ENCODE measurements at places on chromosomes 7 and 10.

- no peak for DNase-seq
These were observed 49.7 kb upstream of the HECTD2 start for GRCh38 chr10:91360461-91360860.

- DNase-seq: no peak
These were observed 40.6 kb downstream of the LRRC17 start for GRCh38 chr7:102953406-102953805.

- DNase-seq: no peak
These were observed 95.3 kb downstream of the KAT6B start for GRCh38 chr10:74921744-74922143.

DNA sequence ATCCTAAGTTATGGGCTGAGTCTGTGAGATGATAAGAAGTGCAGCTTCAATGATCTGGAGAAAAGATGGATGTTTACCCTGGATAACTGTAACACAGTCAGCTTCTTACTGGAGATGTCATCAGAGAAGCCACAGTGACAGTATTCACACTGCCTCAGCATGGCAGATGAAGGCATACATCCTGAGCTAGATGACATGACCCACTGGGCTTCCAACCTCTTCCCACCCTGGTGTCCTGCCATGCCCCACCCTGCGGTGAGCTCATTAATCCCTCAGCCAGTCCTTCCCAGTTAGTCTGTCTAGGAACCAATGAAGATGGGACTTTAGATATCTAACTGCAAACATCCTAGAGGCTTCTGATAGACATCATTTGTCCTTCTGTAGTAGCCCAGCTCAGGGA is 213.8 kb downstream of the TAX1BP1 start:
- DNase-seq: no peak

DNA sequence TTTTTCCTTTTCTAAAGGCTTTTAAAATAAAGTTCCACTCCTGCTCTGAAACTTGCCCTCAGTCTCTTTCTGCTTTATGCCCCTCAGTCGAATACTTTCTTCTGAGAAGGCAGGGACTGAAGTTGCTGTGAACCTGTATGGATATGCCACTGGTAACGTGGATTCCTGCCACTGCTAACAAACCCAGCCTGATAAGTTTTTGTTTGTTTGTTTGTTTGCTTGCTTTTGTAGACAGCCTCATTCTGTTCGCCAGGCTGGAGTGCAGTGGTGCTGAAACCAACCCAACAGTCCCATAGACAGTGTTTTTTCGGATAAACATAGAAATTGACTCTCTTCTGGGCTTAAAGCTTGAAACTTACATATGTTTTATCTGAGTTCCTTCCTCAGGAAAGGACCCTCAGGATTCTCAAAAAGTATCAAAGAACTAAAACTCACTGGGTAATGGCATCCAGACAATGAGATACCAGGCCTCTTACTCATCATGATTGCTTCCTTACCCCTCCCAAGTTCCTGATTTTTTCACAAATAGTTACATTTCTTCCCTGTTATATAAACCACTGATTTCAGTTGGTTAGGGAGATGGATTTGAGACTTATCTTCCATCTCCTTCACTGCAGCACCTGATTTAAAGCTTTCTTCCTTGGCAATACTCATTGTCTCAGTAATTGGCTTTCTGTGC is 273.6 kb downstream of the SDHAF3 start:
- no peak for DNase-seq

DNA sequence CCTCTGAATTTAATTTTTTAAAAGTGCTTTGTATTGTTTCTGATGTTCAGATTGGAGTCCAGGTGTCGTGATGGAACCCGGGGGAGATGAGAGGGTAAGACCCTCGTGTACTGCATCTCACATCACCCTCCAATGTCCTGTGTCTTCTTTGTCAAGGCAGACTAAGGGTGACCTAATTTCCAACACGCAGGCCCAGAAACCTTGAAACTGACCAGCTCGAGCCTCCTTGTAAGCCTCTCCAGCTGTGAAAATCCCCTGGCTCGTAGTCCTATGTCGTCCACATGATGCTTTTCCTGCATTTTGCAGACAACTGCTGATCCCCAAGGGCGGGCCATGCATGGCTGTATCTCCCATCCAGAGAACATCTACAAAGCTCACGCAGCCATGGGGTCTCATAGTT is 220.2 kb downstream of the ARHGAP12 start:
- DNase-seq: no peak

- DNase-seq: no peak
These were observed 231.1 kb downstream of the GFRA1 start for GRCh38 chr10:116041948-116042347.

- DNase-seq: no peak
These were observed 47.5 kb downstream of the ACSM6 start for GRCh38 chr10:95241533-95241932.

GRCh38 chr10:5953676-5954075 is 23.7 kb downstream of the IL15RA start:
- DNase-seq: no peak

- DNase-seq: no peak
These were observed 64.7 kb upstream of the CTBP2 start for GRCh38 chr10:125225051-125225450.

GRCh38 chr7:120273476-120273975 is 551 bp downstream of the KCND2 start:
- DNase-seq: no peak

GRCh38 chr7:143431109-143431508 is 12.1 kb upstream of the TAS2R60 start:
- DNase-seq: no peak

DNA sequence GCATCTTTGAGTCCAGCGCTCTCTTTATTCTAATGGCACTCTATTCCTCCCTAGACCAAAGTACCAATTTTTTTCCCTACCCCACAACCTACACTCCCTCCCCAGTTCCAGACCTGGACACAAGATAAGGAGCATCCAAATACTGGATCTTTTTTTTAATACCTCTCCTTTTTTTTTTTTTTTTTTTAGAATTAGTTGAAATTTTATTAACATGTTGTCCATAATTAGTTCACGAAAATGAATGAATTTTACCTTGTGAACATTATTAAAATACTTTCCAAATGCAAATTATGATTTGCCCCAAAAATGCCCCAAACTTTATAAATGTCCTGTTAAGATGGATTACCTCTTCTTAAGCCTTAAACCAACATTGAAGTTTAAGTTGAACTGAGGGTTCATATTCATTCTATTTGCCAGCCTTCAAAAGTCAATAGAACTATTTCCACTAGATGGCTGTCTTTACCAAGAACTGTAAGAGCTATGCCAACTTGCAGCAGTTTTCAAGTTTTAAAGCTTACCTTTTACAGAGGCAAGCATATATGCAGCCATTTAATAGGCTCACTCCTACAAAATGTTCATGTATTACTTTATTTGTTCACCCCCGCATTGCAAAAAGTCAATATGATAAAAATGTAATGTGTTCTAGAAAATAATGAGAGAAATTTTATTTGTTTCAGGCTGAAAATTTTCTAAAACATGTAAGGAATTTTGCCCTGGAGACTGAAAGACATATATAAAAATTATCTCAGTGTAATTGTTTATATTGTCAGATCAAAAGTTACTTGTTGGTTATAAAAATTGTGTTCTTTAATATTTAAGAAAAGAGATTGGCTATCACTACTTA is 39.7 kb upstream of the TNKS2 start:
- peak; percentile 65 for DNase-seq

DNA sequence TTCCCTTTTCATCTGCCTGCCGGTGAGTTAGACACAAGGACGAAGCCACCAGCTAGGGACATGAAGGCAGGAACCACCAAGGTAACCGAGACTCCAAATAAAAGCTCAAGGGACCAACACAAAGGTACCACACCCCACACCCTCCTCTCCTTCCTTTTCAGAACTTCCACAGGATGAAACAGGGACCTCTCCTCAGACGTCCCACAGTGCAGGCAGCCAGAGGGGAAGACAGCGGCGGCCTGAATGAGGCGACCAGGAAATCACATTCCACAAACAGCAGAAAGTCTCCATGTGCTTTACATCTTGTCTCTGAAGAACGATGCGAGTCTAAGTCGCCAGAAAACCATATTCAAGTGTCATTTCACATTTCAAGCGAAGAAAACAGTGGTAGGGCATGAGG is 97.8 kb downstream of the DIP2C start:
- no peak for DNase-seq

- DNase-seq: no peak
These were observed 8.1 kb downstream of the CNPY1 start for GRCh38 chr7:155538293-155538692.

DNA sequence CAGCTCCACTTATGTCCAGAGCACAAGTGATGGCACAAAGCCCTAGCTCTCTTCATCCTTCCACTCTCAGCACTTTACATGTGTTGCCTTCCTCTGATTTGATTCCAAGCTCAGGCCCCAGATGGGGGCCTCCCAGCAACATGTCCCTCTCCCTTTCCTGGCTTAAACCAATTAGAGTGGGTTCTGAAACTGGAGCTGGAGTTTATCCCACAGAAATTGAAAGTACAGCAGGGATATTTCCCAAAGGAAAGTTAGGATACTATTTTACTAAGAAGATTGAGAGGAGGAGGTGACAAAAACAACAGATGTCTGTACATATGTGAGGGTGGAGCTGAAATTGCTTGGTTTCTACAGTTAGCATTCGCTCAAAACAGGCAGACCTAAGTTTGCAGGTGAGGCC is 724.6 kb downstream of the AUTS2 start:
- DNase-seq: no peak

- DNase-seq: no peak
These were observed 30.6 kb downstream of the KMT2E start for GRCh38 chr7:105044449-105045070.

GRCh38 chr7:37915438-37915837 is 1.2 kb downstream of the SFRP4 start:
- no peak for DNase-seq

DNA sequence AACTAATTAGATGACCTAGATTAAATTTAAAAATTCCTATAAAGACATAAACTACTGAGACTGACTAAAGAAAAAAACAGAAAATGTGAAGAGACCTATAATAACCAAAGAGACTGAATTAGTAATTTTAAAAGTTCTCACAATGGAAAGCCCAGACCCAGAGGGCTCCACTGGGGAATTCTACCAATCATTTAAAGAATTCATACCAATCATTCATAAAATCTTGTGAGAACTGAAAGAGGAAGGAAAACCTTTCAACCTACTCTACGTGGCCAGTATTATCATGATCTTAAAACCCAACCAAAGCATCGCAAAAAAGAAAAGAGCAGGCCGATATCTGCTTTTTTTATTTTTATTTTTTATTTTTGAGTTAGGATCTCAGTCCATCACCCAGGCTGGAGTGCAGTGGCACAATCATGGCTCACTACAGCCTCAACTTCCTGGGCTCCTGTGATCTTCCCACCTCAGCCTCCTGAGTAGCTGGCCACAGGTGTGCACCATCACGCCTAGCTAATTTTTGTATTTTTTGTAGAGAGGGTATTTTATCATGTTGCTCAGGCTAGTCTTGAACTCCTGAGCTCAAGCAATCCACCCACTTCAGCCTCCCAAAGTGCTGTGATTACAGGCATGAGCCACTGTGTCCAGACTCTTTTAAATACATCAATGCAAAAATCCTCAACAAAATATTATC is 48.6 kb downstream of the DGKI start:
- DNase-seq: no peak

DNA sequence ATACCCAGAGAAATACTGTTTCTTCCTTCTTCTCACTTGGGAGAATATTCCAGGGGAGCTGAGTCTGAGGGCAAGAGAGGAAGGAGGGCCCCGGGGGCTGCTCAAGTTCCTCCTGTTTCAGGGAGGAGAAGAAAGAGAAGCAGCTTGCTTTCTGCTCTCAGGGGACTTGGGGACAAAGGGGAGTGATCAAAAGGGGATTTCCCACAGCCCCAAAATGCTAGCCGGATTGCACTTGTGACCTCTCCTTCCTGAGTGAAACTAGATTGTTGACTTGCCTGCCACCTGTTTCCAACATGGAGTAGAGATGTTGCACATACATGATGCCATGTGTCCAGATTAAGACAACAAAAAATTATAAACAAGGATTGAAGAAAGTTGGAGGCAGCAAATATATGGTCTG is 28.7 kb upstream of the PDCD4 start:
- peak; percentile 70 for DNase-seq

DNA sequence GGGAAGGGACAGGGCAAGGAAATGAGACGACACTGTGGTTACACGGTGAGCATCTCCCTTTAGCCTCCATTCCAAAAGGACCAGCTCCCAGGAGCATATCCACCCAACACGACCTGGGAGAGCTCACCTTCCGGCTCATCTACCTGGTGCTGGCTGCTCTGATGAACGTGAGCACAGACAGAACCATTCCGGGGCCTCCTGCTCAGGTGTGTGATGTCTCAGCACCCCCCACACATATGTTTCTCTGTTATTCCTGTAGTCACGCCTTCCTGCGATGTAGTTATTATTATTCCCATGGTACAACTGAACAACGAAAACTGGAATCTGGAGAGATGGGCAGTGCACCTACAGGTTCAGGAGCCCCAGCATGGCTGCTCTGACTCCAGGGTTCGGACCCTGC is 20.5 kb upstream of the GPR26 start:
- DNase-seq: no peak

DNA sequence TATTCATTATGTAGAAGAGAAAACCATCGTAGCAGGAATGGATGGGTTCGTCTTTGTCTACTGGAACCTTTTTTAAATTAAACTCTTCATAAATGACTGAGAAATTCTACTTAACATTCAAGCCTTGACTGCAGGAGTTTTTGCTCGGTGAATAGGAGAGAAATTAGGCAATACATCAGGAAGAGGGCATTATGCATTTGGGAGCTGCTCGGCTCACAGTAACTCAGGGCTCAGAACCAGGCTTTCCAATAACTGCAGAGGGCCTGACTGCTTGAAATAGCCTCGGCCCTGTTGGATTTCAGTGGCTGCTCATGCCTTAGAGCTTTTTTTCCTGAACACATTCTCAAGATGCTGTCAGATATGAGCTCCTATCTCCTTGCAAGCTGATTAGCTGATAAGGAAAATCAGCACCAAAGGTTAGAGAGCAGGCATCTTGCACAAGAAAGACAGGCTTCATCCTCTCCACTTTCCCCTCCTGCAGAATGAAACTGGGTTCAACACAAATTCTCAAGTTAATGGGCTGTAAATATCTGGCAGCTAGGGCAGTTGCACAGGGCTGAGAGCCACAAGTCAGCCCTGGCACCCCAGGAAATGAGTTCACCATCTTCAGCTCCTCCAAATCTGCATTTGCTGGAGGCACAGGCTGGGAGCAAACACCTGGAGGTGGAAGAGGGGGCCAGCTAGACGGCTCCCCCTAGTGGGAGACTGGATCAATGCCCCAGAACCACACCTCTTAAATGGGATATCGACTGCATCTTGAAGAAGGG is 24.3 kb downstream of the TECTB start:
- peak; percentile 33 for DNase-seq

DNA sequence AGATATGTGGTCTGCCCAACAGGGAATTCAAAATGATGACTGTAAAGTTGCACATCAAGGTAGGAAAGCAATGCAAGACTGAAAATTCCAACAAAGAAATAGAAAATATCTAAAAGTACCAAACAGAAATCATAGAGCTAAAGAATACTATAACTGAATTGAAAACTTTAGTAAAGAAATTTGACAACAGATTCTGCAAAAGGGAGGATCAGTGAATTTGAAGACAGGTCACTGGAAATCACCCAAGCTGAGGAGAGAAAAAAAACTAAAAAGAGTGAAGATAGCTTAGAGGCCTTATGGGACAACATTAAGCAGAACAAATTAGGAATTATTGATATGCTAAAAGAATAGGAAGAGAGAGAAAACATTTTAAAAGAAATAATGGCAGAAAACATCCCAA is 240.6 kb downstream of the SNX13 start:
- DNase-seq: no peak

Measured in CD4-positive, alpha-beta T cell treated with Interleukin-10 for 1 hour (primary cell).